ENCODE measurements at places on chromosomes 2 and 18.

GRCh38 chr2:42102024-42102590 is 54.3 kb downstream of the PKDCC start:
- peak; percentile 55 for DNase-seq

GRCh38 chr2:170165129-170165528 is 12.8 kb upstream of the MYO3B start:
- DNase-seq: no peak

DNA sequence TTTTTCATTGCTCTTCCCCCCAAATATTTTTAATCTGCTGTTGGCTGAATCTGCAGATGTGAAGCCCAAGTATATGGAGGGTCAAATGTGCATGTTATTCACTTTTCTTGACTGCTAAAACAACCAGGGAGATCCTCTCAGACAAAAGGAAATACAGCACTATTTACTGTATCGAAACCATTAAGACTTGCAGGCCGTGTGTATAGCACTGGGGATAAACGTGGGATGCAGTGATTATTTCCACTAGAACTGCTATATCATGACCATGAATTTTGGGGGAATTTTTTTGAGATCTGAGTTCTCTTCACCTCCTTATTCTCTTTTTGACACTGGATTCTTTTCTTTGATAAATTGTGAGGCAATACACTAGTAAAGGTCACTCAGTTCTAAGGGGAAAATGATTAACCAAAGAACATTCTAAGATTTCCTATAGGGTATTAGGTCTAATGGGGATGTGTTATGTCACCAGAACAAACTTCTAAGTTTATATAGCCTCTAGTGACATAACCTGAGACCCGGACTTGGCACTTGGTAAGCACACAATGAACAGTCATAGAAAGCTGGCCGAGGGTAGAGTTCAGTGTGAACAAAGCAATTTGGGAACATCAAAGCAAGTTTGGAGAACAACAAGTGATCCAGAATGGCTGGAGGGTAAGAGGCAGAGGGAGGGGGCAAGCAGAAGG is 14.9 kb upstream of the UGT1A1 start:
- DNase-seq: no peak

DNA sequence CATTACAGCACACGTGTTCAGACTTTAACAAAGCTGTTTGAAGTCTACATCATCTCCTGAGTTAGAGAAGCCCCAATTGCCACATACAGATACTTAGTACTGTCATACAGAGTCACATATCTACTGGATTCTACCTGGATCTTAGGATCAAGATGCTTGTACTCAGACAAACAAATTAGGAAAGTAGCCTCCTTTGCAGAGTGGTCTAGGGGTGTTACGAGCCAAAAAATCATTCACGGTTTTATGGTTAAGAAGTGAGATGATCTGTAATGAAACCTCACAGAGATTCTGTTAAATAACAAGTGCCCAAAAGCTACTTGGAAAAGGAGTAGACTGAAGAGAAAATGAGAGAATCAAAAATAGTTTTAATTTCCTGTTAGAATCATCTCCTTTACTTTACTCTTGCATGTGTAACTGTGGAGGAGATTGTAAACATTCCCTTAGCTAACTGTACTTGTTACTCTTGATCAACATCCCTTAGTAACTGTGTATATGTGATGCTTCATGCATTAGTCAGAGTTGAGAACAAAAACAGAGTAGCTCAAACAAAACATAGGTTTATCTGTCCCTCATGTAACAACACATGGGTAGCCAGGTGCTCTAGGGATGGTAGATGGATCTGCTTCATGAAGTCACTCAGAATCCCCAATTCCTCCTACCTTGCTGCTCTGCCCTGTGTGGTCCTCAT is 16.4 kb upstream of the IL1RL1 start:
- peak; percentile 37 for DNase-seq

- no peak for DNase-seq
Observed at GRCh38 chr2:174666312-174666711, 68.7 kb upstream of the WIPF1 start.

GRCh38 chr18:77207540-77207939 is 42.1 kb upstream of the GALR1 start:
- no peak for DNase-seq
